Left renal cortex interstitium (tissue), 4 donors: ENCODE measurements at places on chromosomes 3 and 15. TPM values are rescaled to one million over a fixed set of nuclear protein-coding genes. Genes with fewer than 3 reads are reported as not detected.

Gene WDR5B
- polyA plus RNA-seq: 10.4 TPM

Gene OR5K2
- polyA plus RNA-seq: 0.18 TPM

Gene STRIT1
- polyA plus RNA-seq: 3.7 TPM

Gene GRK7
- 0.08 TPM for polyA plus RNA-seq

Gene RFTN1
- 34.2 TPM for polyA plus RNA-seq

Gene LEO1
- polyA plus RNA-seq: 40.6 TPM

Gene MUC20
- 19.7 TPM for polyA plus RNA-seq

Gene GLCE
- 38.9 TPM for polyA plus RNA-seq

Gene SST
- polyA plus RNA-seq: 3.3 TPM

Gene ZMYND10
- 3.7 TPM for polyA plus RNA-seq

Gene CFAP100
- 2.9 TPM for polyA plus RNA-seq

Gene DAZL
- polyA plus RNA-seq: not detected

Gene PLSCR2
- polyA plus RNA-seq: 1.1 TPM

Gene NEK11
- polyA plus RNA-seq: 19.3 TPM

Gene NPHP3
- 84.7 TPM for polyA plus RNA-seq

Gene TRH
- 0.23 TPM for polyA plus RNA-seq

Gene GOLGA8S
- 0.81 TPM for polyA plus RNA-seq
